NCI-H226 (cell line): ENCODE measurements at places on chromosomes 6 and 20.
A peak's percentile ranks its signal among the peaks of the same experiment; 100 is the strongest.

GRCh38 chr6:21918041-21918440, 324.5 kb downstream of the SOX4 start:
- DNase-seq, result no peak

DNA sequence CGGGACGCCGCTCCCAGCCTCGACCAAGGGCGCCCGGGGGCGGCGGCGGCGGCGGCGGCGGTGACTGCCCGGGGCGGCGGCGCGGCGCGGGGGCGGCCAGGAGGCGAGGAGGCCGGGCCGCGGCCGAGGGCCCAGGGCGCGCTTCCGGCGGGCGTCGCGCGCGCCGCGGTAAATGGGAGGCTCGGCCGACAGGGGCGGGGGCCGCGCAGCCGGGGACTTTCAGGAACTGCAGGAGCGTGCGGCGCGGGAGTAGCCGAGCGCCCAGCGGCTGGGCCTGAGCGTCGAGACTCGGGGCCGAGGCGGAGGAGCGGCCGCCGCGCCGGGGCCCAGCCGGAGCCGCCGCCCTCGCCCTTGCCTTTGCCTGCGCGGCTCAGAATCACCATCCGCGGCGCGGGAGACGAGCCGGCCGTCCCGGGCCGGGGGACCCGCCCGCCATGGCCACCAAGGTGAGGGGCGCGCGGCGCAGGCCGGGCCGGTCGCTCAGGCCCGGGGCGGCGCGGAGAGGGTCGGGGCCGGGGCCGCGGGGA, at the start of gene SNX9:
TSS of gene SNX9 (plus strand) at position 246 of the 527 bp plus-strand sequence. CDS start at position 435, 189 bp downstream.
- peak; percentile 67 for DNase-seq

DNA sequence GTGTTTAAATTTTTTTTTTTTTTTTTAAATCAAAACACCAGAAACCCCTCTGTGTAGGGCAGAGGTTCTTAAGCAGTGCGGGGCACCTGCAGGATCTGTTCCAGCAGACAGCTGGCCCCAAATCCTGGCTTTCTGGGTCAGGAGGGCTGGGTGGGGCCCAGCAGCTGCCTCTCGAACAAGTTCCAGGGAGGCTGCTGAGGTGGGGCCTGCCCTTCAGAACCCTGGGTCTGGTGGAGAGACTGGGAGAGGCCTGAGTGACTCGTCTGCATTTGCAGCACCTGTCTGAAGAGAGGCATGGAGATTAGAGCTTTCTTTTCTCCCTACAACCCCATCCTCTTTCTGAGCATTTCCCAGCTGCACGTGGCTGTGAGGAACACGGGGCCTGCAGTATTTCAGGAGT, 8.4 kb downstream of the PSMG4 start:
- DNase-seq, result no peak

DNA sequence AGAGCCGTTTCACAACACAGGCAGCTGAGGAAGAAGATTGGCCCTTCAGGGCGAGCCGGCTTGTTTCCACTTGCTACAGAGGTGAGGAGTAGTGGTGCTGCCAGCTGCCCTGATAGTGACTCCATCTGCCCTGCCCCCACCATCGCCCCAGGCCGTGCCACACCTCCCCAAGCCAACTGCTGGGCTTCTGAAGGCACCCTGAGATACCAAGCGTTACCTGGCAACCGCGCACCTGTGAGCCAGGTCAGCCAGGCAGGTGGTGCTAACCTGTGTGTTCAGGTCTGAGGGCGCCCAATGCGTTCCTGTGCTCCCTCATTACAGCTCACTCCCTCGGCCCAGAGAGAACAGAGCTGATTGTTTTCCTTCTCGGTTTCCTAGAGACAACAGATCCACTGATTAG, 299.1 kb upstream of the ID4 start:
- peak; percentile 18 for DNase-seq
